H54 (cell line): ENCODE measurements at places on chromosomes 5 and 9.

DNA sequence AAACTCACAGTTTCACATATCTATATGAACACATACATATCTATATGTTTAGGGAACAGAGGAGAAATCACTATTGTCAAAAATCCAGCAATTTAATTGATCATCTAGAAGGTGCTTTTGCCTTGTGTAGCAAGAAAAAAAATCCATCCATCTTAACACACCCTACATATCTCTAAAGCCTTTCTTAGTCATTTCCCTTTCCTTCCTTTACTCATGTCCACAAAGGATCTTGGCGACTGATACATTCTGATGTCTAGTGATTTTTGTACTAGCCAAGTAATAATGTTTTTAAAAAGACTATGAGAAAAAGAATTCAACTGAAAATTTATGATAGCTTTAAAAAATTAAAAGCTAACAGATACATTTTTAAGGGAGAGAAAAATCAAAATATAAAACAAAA lies 22.5 kb downstream of the ZDHHC21 start:
- no peak for DNase-seq

DNA sequence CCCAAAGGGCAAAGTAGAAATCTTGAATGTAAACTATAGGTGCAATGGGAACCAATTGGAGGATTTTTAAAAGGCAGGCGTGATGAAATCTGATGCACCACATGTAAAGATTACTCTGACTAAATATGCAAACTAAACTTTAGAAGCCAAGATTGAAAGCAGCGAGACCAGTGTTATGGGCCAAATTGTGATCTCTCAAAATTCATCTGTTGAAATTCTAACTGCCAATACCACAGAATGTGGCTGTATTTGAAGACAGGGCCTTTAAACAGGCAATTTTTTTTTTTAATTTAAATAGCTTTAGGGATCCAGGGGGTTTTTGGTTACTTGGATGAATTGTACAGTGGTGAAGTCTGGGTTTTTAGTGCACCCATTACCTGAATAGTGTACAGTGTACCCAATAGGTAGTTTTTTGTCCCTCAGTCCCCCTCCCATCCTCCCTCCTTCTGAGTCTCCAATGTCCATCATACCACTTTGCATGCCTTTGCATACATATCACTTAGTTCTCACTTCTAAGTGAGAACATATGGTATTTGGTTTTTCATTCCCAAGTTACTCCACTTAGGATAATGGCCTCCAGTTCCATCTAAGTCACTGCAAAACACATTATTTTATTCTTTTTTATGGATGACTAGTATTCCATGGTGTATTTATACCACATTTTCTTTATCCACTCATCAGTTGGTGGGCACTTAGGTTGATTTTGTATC lies 69.7 kb downstream of the DRD1 start:
- DNase-seq = no peak

DNA sequence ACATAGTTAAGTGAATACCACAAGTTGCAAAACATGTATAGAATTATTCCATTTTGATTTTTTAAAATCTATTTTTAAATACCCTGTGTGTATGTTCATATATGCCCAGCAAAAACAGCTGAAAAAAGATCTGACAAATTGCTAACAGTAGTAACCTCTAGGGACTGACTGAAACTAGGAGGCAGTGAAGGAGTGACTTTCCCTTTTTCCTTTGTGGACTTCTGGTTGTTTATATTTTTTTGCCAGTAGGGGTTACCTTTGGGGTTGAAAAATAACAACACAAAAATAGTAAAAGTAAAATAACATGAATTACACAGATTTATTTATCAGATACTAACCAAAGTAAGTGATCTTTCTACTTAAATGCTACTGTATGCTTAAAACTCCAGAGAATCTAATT lies 2.9 kb downstream of the MEGF9 start:
- no peak for DNase-seq

DNA sequence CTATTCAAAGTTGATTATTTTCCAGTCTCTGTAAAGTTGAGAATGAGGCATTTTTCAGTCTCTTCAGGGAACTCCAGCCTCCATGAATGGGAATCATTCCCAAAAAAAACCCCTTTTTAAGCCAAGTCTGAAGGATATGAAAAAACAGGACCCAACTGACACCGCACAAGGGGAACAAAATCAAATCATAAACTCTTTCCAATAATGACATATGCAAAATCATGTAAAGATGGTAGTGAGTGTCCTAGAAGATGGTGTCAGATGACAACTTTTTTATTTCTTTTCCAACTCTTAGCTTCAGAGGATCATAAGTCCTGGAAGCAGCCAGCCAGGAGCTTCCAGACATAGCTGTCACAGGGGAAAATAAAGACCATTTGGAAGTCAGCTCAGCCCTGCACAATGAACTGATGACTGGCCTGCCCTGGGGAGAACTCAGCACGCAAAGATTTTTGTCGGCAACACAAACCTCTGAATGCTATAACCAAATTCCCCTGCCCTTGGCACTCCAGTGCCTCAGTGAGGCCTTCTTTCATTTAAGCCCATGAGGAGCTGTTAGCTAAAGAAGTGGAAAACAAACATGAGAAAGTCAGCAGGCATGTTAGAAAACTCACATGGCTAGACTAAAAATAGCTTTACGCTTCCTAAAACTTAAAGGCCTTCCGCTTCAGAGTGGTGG lies 85.4 kb downstream of the SLC1A3 start:
- no peak for DNase-seq

DNA sequence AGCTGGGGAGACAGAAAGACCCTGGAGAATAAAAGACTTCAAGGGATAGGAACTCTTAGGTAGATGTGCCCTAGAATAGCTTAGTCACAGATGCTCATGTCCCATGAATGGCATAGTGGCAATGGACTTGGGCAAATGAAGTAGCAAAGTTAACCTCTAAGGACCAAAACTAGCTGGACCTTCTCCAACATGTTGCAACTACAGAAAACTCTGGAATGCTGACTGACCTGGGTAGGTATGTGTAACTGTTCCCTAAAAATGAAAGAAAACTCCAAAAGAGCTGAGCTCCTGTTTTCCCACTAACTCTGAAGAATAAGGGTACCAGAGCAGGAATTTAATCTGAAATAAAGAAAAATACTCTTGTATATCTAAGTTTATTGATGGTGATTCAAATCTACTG lies 12.5 kb upstream of the LPAR1 start:
- DNase-seq = no peak

GRCh38 chr5:150286820-150287219 lies 2.8 kb downstream of the CAMK2A start:
- no peak for DNase-seq

GRCh38 chr5:140966293-140967225 lies at the start of gene PCDHAC2:
Gene PCDHAC2, plus strand, starts transcription at chr5:140966476. Its CDS starts 291 bp downstream, at chr5:140966767.
- peak; percentile 35 for DNase-seq

DNA sequence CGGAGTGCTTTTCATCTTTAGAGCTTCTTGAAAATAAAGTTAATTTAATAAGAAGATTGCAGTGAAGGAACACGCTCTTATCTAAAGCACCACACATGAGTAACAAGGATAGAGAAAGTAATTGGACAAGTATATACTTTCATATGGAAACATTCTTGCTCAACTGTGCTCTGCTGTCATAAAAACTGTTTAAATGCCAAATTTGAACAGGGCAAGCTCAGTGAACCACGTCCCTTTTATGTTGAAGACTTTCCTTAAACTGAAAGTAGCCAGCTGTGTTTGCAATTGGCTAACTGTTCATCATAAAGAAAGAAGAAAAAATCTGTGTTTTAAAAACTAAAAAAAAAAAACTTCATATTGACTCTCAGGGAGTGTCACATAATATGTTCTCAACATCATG lies 1610.7 kb upstream of the C9orf72 start:
- DNase-seq = no peak

DNA sequence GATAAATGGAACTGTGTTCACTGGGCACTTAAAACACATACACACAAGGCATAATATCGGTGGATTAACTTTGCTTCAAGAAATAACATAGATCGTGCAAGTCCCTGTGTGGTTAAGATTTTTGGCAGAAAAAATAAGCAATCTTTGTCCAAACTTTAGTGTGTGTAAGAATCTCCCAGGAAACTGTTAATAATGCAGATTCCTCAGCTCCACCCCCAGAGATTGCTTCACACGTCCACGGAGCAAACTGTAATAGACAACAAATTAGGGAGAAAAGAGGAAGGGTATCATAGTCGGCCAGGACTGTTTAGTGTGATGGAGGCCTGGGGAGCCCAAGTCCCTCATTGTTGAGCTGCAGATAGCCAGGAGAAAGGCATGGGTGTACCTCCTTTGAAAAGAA lies 84.8 kb downstream of the PJA2 start:
- no peak for DNase-seq

DNA sequence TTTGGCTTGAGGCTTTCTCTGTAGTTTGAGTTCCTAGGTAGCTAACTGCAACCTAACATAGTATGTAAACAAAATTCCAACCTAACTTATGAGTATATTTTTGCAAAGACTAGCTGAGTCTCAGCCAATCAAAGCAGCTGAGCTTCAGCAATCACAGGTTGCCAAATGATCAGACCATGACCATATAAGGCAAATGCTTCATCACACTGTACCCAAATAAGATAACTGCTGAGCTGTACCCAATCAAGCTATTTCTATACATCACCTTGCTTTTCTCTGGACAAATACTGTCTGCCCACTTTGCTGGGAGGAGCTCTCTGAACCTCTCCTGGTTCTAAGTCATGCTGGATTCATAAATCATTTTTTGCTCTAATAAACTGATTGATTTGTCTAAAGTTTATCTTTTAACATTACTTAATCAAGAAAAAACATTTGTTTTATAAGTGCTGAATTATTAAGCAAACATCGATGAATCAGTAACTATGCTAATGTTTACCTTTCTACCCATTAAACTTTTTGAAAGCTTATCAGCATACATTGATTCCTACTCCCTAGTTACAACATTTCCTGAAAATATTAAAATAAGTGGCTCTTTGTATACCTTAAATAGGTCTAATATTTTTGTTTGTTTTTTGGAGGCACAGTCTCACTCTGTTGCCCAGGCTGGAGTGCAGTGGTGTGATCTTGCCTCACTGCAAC lies 129.7 kb upstream of the PCA3 start:
- DNase-seq = peak; percentile 10

GRCh38 chr9:36341936-36342577 lies 58.0 kb downstream of the RNF38 start:
- no peak for DNase-seq

DNA sequence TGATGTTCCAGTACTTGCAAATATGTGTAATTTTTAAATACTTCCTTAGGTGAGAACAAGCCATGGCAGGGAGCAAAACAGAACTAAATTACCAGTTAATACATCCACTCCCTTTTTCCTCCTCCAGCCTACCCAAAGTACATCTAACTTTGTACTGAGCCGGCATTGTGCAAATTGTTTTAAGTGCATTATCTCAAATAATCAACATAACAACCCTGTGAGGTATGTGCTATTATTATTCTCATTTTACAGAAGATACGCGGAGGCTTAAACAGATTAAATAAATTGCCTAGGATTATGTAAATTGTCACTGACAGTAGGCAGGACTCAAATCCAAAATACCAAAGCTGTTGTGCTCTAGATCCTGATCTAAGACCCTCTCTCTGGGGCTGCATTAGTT lies 55.5 kb upstream of the KLF4 start:
- DNase-seq = no peak

GRCh38 chr9:107251756-107252322 lies 31.2 kb upstream of the RAD23B start:
- DNase-seq = no peak

DNA sequence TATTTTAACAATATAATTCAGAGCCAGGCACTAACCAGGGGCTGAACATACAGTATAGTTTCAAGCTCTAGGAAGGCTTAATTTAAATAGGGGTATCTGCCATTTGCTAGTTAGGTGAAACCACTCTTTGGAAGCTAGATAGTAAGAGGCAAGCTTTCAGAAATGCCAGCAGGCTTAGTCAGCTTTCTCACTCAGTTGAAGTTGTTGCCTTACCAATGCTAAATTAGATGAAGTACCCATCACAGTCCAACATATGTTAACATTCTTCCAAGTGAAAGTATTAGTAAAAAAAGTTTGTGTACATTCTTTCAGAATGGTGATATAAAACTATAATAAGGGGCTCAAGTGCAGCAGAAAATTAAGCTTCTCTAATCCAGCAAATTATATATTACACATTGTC lies 215.0 kb downstream of the CNTLN start:
- DNase-seq = no peak

DNA sequence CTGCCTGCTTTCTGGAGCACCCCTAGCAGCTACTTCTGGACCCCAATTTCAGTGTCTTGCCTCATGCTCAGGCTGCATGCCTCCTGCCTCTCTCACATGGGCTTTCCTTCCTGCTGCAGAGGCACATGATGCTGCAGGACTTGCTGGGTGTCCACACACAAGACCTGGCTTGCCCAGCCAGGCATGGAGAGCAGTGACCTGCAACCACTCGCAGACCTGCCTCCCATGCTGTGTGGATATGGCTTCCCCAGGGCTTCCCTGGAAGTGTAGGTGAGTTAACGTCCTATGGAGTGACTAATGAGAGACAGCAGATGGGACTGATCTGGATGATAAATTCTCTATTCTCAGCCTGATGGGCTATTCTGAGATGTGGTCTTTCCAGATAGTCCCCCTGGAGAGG lies 53.2 kb upstream of the SMIM32 start:
- DNase-seq = no peak

DNA sequence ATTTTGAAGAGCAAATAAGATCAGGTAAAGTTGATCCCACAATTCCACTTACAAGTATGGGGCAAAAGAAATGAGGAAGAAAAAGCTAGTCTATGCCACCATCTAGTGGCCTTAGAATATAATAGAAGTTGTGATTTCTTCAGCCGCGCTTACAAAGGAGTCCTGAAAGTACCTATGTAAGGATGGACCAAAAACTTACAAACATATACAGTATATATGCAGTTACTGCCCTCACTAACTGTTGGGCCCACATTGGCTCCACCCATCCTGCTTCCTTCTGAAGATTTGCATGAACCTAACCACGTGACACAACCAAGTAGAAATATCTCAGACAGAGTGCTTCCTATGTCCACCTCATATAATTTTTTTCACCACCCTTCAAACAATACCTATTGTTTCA lies 11.7 kb upstream of the OR13D1 start:
- peak; percentile 15 for DNase-seq
